Left ventricle myocardium superior (tissue), 1 donor: ENCODE measurements at places on chromosomes 4 and X.

GRCh38 chrX:24498975-24499374, 33.9 kb downstream of the PDK3 start:
- DNase-seq = no peak

DNA sequence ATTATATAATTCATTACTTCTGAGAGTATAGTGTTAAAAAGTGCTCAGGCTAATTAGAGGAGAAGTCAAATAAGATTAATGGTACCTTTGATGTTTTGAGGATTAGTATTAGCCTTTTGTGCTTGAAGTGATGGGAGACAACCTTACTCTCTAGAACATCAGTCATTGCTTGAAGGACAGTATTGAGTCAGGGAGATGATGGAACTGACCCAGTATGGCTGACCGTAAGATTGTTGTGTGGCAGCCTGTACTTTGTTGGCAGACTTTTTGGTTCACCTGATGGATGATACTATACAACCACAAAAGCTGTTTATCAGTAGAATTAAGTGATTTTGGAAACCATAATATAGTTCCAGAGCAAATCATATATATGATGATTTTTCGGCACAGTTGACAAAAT, 9.9 kb downstream of the OGT start:
- no peak for DNase-seq

DNA sequence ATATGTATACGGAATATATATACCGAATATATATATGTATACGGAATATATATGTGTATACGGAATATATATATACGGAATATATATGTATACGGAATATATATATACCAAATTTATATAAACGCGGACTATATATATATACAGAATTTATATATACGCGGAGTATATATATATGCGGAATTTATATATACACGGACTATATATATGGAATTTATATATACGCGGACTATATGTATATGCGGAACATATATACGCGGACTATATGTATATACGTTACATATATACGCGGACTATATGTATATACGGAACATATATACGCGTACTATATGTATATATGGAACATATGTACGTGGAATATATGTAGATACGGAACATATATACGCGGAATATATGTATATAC, 78.6 kb downstream of the ARHGAP36 start:
- no peak for DNase-seq

- DNase-seq = no peak
Observed at GRCh38 chrX:77788050-77788449, 2.0 kb upstream of the ATRX start.

DNA sequence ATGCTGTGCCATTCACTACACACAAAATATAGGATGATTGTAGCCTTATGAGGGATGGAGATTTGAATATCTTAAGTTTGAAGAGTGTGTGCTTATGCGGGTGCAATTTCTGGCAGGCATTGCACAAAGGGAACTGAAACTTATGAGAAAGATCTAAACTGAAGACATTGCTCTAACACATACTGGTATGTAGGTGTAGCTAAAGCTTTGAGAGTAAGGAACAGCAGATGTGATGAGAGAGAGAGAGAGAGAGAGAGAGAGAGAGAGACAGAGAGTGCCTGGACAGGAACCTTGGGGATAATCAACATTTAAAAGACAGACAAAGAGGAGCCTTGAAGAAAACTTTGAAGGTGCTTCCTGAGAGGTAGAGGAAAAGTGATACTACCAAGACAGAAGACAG, 379.7 kb downstream of the SPRY1 start:
- no peak for DNase-seq

- no peak for DNase-seq
Observed at GRCh38 chrX:45070116-45071007, 130.3 kb downstream of the DIPK2B start.

DNA sequence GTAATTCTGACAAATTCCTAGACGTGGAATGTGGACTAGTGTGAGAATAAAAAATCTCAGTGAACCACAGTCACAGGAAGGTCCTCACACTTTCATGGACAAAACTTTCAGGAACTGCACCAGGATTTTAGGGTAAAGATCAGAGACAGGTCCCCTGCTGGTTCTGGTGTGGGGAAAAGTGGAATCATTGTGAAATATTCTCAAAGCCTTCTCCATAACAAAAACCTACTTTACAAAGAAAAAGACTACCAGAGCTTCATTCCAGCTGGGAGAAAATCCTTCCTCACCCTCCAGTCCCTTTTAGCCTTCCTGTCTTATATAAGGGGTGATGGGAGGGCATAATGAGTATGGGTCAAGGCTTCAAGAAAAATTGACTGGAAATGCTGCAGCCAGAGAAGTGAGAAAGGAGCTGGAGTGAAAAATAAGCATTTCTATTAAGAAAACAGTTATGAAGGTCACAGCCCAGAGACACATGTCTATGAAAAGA, 325.8 kb downstream of the ARAP2 start:
- DNase-seq = no peak

DNA sequence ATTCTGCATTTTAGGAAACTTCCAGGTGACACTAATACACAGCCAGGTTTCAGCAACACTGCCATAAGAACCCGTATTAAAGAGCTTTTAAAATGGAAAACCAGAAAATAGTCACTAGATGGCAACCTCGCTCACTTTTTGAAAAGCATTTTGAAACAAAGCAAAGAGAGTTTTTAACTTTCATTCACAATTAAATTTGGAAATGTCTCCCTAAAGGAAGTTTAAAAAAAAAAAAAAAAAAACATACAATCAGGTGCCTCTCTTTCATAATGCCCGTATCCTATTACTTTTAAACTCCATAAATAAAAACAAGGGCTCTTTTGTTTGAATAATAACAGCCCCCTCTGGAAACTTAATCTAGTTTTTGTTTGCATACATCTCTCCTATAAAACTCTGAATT, 20.3 kb downstream of the MEPE start:
- DNase-seq = no peak

DNA sequence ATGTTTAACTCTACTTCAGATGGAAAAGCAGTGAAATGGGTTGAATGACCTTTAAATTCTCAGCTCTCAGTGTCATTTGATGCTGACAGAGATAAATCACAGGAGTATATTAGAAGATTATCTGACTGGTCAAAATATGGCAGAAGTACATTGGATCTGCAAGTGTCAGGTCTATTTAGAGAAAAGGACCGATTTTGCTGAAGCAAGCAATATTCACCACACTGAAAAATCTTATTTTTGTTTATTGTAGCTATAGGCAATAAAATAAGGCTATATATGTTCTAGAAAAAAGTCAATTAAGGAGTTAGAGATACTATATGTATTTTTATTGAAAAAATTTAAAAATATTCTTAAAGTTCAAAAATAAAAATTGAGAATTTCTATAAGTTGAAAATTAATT, 325.3 kb downstream of the CXXC4 start:
- no peak for DNase-seq

GRCh38 chr4:147421456-147421855, 59.4 kb upstream of the EDNRA start:
- DNase-seq = no peak

DNA sequence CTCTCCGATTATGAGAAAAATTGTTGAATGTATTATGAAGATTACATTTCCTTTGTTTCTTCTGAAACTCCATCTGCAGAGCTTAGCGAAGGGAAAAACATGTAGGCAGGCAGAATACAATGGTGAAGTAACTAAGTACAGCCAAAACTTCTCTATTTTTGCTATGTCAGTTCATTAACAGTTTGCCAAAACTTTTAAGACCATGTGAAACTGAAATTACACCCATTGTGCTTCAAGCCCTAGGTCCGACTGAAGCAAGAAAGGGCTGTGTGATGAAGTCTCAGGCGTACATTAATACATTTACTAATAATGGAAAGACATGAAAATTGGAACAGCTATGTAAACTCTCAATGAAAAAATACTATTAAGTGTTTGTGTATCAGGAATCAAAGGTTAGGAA, 398.0 kb downstream of the MAPK10 start:
- no peak for DNase-seq

DNA sequence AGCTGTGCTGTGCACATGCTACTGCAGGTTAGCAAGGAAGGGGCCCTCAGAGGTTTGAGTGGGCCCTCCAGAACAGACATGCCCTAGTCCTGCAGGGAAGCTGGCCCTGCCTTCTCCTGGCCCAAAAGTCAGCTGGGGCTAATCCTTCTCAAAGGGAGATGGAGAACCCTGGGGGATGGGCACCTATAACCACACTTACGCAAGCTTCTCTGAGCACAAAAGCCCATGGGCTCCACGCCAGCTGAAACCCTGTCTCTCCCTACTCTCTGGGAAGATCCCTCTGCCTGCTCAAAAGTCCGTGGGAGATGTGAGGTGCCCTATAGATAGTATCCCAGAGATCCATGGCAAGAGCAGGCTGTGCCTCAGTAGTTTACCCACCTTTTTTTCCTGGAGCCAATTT, 58.9 kb upstream of the DKK2 start:
- no peak for DNase-seq

- peak; percentile 77 for DNase-seq
Observed at GRCh38 chr4:122783301-122784215, 43.1 kb upstream of the FGF2 start.

DNA sequence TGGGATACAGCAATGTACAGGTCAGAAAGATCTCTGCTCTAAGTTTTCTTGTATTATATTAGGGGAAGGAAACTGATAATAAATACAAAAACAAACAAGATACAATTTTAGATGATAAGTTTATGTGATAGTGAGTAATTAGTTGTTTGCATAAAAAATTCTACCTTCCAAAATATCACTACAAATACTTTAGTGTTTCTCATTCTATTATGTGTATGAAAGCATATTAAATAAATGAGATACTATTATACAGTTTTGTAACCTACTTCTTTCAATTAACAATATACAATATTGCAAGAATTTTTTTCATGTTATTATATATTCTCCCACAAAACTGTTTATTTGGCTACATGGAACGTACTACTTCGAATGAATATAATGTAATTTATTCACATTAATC, 4.2 kb upstream of the FGF2 start:
- DNase-seq = no peak

DNA sequence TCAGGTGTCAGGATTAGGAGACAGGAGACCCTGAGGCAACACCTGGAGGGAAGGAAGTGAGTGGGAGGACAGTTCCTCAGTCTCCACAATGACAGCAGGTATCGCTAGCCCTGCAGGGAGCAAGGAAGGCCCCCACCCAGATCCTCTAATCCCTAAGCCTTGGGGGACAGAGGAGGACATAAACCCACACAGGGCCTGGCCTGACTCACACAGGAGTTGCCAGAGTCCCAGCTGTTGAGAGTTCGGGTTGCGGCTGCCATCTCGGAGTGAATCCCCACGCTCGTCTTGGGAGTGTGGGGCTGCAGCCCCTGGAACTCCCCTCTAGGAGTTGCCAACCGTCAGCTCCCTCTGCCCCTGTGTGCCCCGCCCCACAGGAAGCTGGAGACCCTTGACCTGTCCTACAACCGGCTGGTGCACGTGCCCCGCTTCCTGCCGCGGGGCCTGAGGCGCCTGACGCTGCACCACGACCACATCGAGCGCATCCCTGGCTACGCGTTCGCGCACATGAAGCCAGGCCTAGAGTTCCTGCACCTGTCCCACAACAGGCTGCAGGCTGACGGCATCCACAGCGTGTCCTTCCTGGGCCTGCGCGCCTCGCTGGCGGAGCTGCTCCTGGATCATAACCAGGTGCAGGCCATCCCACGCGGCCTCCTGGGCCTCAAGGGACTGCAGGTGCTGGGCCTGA, 9.2 kb upstream of the BGN start:
- DNase-seq = no peak

DNA sequence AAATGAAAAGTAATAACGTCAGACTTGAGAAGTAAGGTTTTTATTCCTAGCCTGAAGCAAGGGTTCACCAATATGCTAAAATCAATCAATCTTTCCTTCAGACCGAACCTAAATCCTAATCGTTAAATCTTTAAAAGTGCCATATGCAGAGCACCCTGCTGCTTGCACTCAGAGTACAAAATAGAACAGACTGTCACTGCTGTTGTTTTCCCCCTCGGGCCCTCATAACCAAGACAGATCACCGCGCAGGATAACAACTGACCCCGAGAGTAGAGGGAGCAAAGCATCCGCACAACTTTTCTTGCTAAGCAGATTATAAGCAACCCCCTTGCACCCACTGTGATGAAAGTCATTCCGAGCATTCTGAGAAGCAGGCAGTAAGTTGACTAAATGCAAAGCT, 550.9 kb upstream of the NDST4 start:
- no peak for DNase-seq

GRCh38 chr4:169098054-169098497, 88.0 kb upstream of the CBR4 start:
- no peak for DNase-seq
